Eye (tissue), 1 donor: ENCODE measurements at places on chromosomes 1 and 21.
A peak's percentile ranks its signal among the peaks of the same experiment; 100 is the strongest.

- DNase-seq, result no peak
These were observed 915 bp downstream of the CDC20 start for GRCh38 chr1:43359696-43360095.

GRCh38 chr1:30371179-30371788 is 352.1 kb downstream of the MATN1 start:
- no peak for DNase-seq

- DNase-seq, result no peak
These were observed 7.1 kb upstream of the SDC3 start for GRCh38 chr1:30915491-30916230.

GRCh38 chr1:242089911-242090310 is 91.0 kb upstream of the MAP1LC3C start:
- DNase-seq, result peak; percentile 22

DNA sequence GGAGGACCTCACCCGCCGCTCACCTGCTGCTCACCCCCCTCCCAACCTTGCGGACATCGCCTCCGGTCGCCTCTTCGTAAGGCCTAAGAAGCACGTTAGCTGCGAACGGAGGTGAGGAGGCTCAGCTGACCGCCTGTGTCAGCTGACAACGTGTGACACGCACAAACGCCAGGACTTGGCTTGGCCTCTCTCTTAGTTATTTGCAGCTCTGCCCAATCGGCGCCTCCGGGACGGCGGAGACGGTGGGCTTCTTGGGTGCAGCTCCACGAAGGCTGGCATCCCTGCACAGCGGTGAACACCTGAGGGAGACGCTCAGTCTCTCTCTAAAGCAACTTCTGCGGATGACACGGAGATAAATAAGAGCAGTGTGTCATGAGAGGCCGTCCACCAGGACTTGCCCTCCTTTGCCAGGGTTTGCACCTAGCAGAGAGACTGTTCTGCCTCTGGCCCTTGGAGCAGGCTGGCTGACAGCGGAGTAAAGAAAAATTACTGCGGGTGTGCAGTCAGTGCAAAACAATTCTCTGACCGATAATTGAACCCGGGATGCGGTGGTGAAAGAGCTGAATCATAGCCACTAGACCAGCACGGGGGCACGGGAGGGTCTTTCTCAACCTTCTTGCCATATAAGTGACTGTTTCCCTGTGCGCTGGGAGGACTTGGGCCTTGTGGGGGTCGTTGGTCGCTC is 318.9 kb downstream of the FAM72C start:
- DNase-seq, result no peak

DNA sequence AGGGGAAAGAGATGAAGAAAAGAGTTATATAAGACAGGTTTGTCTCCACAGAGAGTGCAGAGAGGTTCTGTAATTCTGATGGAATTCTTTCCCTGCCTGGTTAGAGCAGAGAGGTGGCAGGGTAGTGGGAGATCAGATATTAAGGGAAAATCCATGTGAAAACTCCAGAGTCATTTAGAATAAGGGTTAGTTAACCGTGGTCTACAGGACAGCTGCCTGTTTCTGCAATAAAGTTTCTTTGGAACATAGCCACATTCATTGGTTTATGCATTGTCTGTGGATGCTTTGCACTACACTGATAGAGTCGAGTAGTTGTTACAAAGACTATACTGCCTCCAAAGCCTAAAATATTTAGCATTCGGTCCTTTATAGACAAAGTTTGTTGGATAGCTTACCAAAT is 55.6 kb downstream of the LRRC8D start:
- no peak for DNase-seq
